ENCODE measurements at places on chromosomes 5 and 9.

DNA sequence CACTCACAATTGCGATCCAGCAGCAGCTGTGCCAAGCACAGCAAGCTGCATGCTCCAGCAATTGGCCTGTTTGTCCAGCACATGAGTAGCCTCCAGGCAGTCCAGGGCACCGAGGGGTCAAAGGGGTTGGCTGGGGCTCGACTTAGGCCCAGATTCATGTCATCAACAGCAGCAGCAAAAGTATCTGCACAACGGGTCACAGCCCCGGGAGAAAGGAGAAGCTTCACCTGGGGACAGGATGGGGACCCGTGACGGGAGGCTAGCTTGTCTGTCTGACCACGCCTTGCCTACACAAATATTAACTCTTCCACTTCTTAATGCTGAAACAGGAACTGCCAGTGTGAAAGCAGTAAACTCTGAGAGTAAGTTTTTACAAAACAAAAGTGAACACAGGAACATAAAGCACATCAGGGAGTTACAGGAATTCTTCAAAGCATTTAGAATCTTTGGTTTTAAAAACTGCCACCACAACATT, 191.2 kb downstream of the PIK3R1 start:
- no peak for DNase-seq

- DNase-seq = no peak
Measured at GRCh38 chr5:11385901-11386293, 518.3 kb downstream of the CTNND2 start.

GRCh38 chr9:98428454-98428853, 173.0 kb upstream of the TBC1D2 start:
- no peak for DNase-seq

DNA sequence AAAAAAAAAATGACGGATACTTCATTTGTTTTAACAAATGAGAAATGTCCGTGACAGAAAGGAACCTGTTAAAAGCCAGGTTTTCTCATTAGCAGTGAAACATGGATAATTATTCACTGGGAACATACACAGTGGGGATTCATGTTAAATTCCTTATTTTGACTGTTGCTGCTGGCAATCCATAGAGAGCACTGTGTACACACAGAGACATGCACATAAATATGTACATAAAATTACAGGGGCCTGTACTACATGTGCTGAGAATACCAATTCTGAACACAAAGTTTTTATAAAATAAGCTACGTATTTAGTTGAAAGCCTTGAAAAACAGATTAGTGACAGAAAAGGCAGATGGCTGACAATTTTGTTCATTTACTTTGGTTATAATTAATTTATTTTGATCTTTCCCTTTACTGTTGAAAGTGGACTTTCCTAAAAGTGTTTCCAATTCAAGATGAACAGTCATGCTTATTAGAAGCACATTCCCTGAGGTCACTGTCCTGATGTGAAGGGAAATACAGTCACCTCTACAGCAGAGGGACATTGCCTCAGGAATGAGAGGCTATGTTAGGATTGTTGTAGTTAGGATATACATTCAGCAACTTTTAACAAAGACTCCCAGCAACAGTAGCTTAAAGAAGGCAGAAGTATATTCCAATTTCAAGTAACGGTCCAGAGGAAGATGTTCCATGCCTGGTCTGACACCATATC, 166.7 kb downstream of the SAXO1 start:
- no peak for DNase-seq

GRCh38 chr5:72007336-72008111, 99.8 kb upstream of the MAP1B start:
- no peak for DNase-seq

- DNase-seq = no peak
Measured at GRCh38 chr9:37441776-37442370, 19.4 kb downstream of the GRHPR start.

DNA sequence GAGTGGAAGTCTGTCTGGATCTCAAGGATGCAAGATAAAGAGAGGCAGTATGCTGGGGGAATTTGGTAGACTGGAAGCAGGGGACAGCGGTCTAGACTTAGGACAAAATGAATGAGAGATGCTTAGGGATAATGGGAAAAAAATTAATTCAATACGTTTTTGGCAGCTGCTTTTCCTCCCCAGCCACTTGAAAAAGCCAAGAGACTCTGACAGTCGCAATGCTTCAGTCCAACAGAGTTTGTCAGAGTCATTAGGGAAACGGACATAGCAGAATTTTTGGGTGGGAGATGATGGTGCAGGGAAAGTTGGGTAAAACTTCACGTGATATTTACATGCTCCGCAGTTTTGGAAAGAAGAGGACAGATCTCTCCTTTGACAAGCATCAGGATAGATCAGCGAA, 129.7 kb downstream of the GOLPH3 start:
- no peak for DNase-seq

DNA sequence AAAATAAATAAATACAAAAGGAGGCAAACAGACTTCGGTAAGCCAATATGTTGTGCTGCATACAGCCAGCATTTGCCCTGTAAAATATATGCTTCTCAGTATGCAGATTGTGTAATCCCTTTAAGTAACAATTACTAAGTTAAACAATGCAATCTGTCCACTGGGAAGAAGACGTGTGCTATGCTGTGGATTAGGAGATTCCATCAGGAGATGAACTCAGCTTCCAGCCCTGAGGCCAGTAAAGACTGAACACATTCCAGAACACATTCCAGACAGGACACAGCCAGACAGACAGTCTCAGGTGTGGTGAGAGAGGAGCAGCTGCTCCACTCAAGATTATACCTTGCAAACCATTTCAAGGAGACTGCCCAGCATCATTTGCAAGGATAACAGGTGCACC, 97.8 kb downstream of the MPDZ start:
- no peak for DNase-seq

GRCh38 chr5:7714697-7715096, 136.2 kb downstream of the CFAP90 start:
- no peak for DNase-seq

All from activated CD8-positive, alpha-beta memory T cell treated with anti-CD3 and anti-CD28 coated beads for 1 hour (primary cell).